Fibroblast of skin of back (primary cell): ENCODE measurements at places on chromosomes 13 and 19.

DNA sequence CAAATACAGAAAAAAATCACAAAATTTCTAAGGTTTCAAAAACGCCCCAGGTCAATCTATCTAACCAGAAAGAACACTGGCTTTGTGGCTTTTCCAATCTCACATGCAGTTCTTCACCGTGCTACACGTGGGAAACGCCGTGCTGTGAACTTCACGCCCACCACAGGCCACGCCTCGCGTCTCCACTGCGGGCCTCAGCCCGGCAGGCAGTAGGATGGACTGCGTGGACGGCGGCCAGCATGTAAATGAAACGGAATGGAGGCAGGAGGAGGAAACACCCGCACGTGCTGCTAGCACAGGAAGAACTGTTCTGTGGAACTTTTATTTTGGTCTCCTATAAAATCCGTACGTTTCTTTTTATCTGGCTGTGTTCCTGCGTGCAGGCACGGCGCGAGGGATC lies 23.8 kb downstream of the ZNF787 start:
- DNase-seq = no peak

DNA sequence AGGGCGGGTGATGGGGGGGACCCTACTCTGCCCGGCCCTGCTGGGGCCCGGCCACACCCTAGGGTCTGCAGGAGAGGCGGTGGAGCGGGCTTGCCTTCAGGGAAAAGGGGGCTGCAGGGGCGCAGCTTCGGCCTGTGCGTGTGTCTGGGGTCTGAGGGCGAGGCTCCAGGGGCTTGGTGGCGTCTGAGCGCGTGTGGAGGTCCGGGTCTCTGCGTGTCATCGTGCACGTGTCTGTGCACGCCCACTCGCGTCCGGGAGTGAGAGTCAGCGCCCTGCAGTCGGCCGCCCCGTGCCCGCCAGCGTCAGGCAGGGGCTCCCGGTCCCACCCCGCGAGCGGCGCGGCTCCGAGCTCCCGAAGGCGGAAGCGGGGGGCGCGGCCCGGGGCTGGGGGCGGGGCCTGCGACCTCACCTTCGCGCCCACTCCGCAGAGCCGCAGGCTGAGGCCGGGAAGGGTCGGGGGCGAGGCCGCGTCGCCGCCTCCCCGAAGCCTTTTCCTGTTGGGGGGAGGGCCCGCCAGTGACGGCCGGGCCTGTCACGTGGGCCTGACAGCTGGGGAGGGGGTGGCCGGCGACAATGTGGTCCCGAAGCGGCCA lies at the start of gene ARHGAP45:
ARHGAP45 (plus strand) TSS at position 420 of the 593 bp plus-strand sequence. CDS start 239 bp downstream, outside the sequence.
- DNase-seq = no peak

- DNase-seq = peak; percentile 77
These were observed 85.4 kb upstream of the KLF12 start for GRCh38 chr13:74219566-74219965.

DNA sequence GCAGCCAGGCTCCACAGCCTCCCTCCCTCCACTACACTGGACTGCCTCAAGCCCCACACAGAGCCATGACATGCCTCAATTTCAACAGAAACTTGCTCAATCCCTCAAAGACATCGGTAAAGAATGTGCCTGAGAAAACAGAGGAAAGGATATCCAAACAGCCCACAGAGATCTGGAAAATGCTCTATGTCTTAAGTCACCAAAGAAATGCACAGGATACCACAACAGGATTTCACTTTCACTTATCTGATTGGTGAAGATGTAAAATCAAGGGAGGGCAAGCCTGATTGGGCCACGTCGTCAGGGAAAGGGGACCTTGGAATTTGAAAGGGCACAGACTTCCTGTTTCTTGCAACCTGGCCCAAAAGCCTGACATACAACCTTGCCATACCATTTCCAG lies 14.2 kb downstream of the CACNA1A start:
- peak; percentile 89 for DNase-seq

- peak; percentile 1 for DNase-seq
These were observed 1236.8 kb upstream of the SPRY2 start for GRCh38 chr13:81577601-81578195.

DNA sequence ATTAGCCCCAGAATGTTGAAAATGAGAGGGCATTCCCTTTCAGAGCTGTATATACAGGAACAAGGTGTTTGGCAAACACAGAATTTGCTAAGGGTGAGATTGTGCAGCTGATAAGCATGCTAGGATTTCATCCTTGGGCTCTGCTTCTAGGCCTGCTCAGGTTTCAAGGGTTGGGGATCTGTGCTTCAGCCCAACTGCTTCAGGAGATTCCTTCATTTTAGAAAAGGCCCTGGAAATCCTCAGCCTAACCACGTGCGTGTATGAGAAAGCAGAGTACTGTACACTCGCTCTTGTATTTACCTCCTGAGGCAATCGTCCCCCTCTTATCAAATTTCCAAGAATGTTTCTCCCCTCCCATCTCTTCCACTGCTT lies 291.6 kb upstream of the ARGLU1 start:
- no peak for DNase-seq

DNA sequence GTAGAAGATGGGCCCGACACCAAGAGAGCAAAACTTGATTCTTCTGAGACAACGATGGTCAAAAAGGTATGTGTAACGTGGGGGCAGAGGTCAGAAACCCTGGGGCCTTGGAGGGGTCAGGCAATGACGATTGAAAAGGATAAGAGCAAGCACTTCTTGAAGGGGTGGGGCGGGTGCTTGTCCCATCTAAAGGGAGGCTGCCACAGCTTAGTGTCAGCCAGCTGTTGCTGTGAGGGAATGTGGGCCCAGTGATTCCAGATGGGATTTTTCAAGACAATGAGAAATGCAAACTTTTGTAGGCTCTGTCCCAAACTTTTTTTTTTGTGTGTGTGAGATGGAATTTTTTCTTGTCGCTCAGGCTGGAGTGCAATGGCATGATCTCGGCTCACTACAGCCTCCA lies 24.5 kb downstream of the SAE1 start:
- DNase-seq = no peak

- no peak for DNase-seq
These were observed 1257.5 kb upstream of the ATXN8OS start for GRCh38 chr13:68850160-68850559.

DNA sequence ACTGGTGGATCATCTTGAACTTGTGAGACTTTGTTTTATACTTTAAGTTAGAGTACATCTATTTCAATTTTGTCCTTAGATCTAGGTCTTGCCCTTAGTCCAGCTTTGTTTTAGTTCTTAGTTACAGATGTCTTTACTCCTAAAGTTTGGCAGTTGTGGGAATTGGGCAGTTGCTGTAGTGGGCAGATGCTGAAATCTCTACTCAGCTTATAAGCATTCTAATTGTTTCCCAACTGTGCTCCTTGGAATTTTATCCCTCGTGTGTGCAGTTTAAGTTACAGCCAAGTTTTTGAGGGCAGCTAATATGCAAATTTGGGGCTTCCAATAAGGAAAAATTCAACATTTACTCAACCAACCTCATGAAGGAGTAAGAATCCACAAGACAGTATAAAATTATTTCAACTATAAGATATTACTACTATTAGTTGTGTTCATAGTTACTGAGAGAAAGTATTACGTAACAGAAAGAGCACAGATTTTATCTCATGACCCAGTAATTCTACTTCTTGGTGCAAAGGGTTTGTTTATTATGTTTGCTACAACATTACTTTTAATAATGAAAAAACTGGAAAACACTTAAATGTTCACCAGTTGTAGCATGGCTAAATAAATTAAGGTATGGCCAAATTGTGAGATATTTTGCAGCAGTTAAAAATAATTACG lies 32.9 kb downstream of the CCDC122 start:
- no peak for DNase-seq

DNA sequence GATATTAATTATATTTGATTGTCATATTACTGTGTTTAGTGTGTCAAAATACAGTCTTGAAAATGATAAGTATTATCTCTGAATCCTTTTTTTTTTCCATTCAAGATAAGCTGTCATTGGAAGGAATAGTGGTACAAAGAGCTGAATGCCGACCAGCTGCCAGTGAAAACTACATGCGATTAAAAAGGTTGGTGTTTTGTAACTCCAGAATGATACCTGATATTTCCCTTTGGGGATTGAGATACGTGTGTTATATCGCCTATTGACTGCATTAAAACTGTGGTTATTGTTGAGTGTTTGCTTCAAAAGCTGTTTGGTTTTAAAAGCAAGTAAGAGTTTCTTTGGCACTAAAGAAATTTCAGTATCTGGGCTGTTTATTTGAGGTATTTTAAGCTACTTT lies 6.5 kb upstream of the KCTD4 start:
- no peak for DNase-seq

- peak; percentile 83 for DNase-seq
These were observed 32.9 kb upstream of the SACS start for GRCh38 chr13:23466144-23467002.

DNA sequence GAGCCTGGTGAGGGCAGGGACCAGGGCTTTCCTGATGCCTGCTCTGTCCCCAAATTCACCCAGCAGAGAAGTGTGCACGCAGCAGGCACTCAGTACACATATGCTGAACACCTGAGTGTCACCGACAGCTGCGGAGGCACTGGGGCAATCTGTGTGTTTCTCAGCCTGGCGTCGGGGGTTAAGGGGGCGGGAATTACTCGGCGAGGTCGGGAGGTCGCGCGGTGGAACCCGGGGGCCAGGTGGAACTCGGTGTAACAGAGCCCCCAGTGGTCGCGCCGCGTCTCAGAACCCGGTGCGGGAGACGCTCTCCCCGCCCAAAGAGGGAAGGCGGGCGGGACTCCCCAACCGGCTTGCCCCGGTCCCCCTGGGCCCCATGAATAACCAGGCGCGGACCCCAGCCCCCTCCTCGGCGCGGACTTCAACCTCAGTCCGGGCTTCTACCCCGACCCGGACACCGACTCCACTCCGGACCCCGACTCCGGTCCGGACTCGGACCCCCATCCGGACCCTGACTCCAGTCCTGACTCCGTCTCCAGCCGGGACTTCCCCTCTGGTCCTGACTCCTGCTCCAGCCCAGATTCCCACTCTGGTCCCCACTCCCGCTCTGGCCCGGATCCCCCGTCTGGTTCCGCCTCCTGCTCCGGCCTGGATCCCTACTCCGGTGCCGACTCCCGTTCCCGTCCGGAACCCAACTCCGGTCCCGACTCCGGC lies at the start of gene SELENOV:
SELENOV (plus strand) TSS at position 300 of the 711 bp plus-strand sequence; CDS start at position 374, 74 bp downstream.
- no peak for DNase-seq

DNA sequence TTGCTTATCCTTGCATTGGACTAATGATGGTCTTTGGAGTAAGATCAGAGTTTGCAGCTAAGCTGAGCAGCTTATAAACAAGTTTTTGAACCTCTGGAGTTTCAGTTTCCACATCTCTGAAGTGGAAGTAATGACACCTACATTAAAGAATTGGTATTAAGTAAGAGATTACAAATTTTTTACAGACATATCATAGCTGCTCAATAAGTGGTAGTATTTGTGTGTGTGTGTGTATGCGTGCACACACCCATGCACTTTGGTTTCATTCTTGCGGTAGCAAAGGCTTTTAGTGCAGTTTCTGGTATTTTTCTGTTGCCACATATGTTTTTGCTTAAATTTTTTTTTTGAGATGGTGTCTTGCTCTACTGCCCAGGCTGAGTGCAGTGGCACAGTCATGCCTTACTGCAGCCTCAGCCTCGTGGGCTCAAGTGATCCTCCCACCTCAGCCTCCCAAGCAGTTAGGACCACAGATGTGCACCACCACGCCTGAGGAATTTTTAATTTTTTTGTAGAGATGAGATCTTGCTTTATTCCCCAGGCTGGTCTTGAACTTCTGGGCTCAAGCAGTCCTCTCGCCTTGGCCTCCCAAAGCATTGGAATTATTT lies 4.5 kb downstream of the NAA16 start:
- peak; percentile 12 for DNase-seq

- peak; percentile 47 for DNase-seq
These were observed 11.9 kb upstream of the PRKD2 start for GRCh38 chr19:46728693-46729339.

DNA sequence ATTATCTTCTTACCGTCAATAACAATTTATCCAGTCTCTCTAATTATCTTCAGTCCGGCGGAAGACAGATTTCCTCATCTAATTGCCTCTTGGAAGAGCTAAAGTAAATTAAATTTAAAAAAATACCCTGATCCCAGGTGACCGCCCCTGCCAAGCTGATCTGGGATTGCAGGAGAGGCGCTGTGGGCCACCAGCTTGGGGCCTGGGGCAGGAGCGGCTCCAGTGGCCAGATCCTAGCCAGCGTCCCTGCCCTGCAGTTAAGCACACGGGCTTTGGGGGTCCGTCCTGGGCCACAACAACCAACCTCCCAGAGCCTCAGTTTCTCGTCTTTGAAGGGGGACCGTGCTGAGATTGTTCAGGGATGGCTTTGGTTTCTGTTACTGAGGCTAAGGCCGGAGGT lies 12.4 kb upstream of the TMEM255B start:
- no peak for DNase-seq

DNA sequence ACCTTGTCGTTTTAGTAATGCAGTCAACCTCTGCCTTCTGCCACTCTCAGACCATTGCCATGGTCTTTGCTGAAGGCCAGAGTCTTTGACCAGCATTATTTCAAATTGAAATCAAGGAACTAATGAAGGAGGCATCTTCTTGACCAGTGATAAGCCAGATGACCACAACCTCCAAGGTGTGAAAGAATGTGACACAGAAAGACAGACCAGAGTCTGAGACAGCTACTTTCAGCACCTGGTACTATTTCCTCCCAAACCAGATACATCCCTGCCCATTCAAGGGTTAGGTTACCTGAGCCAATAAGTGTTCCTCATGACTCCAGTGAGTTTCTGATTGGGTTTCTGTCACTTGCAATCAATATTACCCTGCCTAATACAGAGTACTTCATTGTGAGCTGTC lies 20.3 kb upstream of the RNASEH2B start:
- DNase-seq = no peak

- no peak for DNase-seq
These were observed 2.8 kb downstream of the DNAJC3 start for GRCh38 chr13:95679722-95680121.

GRCh38 chr13:56351041-56351440 lies 789.7 kb upstream of the PRR20A start:
- DNase-seq = no peak

DNA sequence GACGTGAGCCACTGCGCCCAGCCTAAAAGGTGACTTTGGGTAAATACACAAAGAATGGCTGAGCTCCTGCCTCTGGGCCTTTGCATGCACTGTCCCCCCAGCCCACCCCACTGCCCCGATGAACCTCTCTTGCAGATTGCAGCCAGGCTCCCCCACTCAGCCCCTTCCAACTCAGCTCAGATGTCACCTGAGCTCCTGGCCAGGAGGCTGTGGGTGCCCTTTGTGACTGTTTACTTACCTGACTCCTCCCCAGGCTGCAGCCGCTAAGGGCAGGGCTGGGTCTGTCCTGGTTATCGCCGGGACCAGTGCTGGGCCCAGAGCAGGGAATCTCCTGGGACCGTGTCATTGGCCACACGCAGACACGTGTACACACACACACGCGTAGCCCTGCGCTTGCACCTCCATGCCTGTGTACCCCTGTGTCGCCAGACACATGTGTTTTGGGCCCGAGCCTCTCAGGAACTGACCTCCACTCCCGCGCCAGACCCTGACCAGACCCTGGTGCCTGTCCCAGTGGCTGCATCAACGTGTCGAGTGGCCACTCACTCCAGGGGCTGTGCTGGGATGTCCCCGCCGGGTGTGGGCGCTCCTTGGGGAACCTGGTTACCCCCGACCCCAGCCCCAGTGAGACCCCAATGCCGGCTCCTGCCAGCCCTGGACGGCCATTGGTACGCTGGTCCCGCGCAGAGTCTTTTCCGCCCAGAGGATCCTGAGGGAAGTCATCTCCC lies 18.7 kb downstream of the EFNA2 start:
- DNase-seq = no peak

- peak; percentile 4 for DNase-seq
These were observed 461.7 kb downstream of the KLF12 start for GRCh38 chr13:73672492-73672891.

GRCh38 chr13:90232291-90232690 lies 1115.2 kb upstream of the MIR17HG start:
- DNase-seq = no peak
